Natural killer cell treated with Interleukin-12 subunit alpha and Interleukin-12 subunit beta and Interleukin-15 and Interleukin-18, amount 100 ng/mL, for 72 hours (primary cell): ENCODE measurements at places on chromosomes 12 and 14. TPM values are rescaled to one million over a fixed set of nuclear protein-coding genes. Genes with fewer than 3 reads are reported as not detected.

The PMCH gene
- total RNA-seq = not detected

The EXOC3L4 gene
- total RNA-seq = not detected

The TAS2R31 gene
- total RNA-seq = 11.4 TPM

The RILPL2 gene
- 9.7 TPM for total RNA-seq

The AGAP2 gene
- total RNA-seq = 47.5 TPM

The EMP1 gene
- total RNA-seq = 4.2 TPM

DNA sequence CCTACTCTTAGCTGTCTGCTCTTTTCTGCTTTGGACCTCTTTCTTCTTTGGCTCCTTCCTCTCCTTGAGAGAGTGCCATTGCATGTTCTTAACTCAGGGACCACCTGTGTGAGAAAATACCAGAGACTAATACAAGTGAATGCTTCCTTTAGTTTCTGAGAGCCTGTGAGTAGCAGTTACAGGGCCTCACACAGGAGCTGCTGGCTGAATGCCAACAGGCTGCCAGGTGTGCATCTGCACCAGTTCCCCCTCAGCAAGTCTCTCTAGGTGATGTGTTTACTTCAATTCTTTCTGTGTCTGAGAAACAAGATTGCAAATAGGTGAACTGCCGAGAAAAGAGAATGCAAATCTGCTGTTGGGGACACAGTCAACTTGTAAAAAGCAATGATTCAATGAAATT lies 108.2 kb downstream of the STXBP6 start:
- H3K4me1 ChIP-seq = no peaks in the 10 kb centered on the region
- no peak for DNase-seq
- H3K36me3 ChIP-seq = no peaks in the 10 kb centered on the region
- no peak overlapping the region for H3K4me3 ChIP-seq
- H3K27ac ChIP-seq = no peak overlapping the region

GRCh38 chr14:22737052-22737451 lies 29.4 kb upstream of the OXA1L start:
- H3K27ac ChIP-seq = peak overlapping the region; percentile 71
- no peaks in the 10 kb centered on the region for H3K36me3 ChIP-seq
- no peak overlapping the region for H3K4me3 ChIP-seq

DNA sequence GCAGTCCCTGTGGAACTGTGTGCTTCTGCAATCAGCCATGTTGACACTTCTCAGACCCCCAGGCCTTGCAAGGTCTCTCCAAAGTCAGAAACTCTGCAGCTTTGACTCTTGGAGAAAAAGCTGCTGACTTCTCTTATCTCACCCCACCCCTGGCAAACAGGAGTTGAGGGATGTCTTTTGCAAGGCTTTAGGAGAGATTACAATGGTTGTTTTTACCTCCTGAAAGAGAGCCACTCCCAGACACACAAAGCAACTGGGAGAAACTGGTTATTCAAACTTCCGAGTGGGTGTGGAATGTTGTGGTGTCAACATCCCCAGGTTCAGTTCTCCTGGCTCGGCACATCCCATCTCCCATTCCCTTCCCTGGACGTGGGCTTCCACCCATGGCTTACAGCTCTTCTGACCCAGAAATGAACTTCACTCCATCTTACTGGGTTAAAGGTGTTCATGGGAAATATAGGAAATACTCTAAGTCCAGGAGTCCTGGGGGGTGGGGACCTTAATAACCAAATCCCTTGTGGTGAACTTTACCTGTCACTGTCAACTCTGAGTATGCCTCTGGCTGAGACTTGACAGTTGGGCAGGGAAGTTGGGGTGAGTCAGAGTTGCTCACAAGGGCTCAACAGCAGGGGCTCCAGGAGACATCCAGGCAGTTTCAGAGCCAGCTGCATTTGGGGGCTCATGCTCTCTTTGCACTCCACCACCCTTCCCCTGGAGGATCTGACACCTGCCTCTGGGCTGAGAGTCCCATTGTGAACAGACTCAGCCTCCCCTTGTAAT lies 41.9 kb downstream of the CCDC177 start:
- H3K36me3 ChIP-seq = no peaks in the 10 kb centered on the region
- H3K4me1 ChIP-seq = no peaks in the 10 kb centered on the region
- H3K4me3 ChIP-seq = no peak overlapping the region

GRCh38 chr14:67313153-67313552 lies 46.5 kb downstream of the ATP6V1D start:
- no peak for DNase-seq
- no peaks in the 10 kb centered on the region for H3K4me1 ChIP-seq
- no peak overlapping the region for H3K4me3 ChIP-seq
- no peak overlapping the region for H3K27ac ChIP-seq
- H3K27me3 ChIP-seq = no peaks in the 10 kb centered on the region

DNA sequence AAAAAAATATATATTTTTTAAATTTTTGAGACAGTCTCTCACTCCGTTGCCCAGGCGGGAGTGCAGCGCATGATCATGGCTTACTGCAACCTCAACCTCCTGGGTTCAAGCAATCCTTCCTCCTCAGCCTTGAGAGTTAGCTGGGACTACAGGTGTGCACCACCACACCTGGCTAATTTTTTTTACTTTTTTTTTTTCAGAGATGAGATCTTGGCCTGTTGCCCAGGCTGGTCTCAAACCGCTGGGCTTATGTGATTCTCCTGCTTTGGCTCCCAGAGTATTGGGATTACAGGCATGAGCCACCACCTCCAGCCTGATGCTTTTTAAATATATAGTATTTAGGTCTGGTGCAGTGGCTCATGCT lies 24.5 kb downstream of the MDM2 start:
- peaks cover 30% of the 10 kb centered on the region for H3K36me3 ChIP-seq
- H3K27ac ChIP-seq = no peak overlapping the region
- peaks cover 11% of the 10 kb centered on the region for H3K4me1 ChIP-seq
- no peak overlapping the region for H3K4me3 ChIP-seq
- DNase-seq = no peak

- H3K27me3 ChIP-seq = no peaks in the 10 kb centered on the region
- peak overlapping the region; percentile 95 for H3K27ac ChIP-seq
- peaks cover 47% of the 10 kb centered on the region for H3K4me1 ChIP-seq
These were observed 48.2 kb upstream of the ATP2B1 start for GRCh38 chr12:89756585-89757398.

DNA sequence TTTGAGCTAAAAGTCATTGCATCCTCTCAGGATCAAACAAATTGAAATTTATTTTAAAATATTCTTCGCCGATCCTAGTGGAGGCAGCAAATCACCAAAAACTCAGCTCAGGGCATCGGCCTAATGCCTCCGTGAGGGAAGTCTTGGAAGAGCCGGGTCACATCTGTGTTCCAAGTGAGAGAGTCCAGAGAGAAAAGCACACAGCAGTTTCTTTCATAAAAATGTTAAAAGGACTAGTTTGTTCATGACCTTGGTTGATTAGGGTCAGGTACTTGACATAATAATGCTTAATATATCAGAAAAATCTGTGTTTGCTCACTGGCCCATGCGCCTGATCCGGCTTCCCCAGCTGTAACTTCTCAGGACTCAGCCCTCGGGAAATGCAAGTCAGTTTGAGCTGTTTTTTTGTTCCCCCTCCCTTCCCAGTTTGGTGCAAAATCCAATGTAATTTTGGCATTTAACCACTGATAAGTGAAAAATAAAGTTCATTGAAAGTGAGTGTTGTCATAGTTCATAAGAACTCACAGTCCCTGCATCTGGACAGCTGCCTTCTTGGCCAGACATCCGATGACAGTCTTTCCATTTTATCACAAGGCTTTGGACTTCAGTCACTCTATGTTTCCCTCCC lies 161.7 kb downstream of the CAND1 start:
- no peak overlapping the region for H3K27ac ChIP-seq
- H3K27me3 ChIP-seq = no peaks in the 10 kb centered on the region
- peaks cover 13% of the 10 kb centered on the region for H3K4me1 ChIP-seq
- H3K4me3 ChIP-seq = no peak overlapping the region
- DNase-seq = no peak
- no peaks in the 10 kb centered on the region for H3K36me3 ChIP-seq

- H3K4me1 ChIP-seq = peaks cover 46% of the 10 kb centered on the region
- peak overlapping the region; percentile 92 for H3K27ac ChIP-seq
- no peak for DNase-seq
- H3K36me3 ChIP-seq = peaks cover 19% of the 10 kb centered on the region
- peak overlapping the region; percentile 78 for H3K4me3 ChIP-seq
These were observed 37.5 kb downstream of the RAP1B start for GRCh38 chr12:68648179-68648578.

- H3K4me1 ChIP-seq = peaks cover 2% of the 10 kb centered on the region
- H3K36me3 ChIP-seq = no peaks in the 10 kb centered on the region
- H3K27ac ChIP-seq = peak overlapping the region; percentile 21
- H3K4me3 ChIP-seq = no peak overlapping the region
- peaks cover 4% of the 10 kb centered on the region for H3K27me3 ChIP-seq
These were observed 455.5 kb downstream of the AEBP2 start for GRCh38 chr12:19894803-19895202.

DNA sequence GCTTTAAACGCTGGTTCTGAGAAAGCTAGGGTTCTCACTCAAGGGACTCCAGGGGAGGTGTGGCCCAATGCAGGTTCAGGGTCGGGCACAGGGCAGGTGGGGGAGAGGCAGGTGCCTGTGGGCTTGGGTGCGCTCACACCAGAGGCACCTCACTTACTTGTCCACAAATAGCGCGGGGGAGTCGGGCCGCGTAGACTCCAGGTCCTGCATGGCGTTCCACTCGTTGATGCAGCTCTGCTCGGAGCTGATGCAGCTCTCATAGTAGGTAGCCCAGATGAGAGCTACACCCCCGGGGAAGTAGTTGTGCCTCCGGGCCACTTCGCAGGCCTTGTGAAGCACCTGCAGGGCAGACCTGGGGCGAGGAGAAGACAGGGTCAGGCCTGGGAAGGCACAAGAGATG lies 49.9 kb downstream of the SSH1 start:
- no peak for DNase-seq
- no peak overlapping the region for H3K4me3 ChIP-seq
- H3K4me1 ChIP-seq = peaks cover 5% of the 10 kb centered on the region

GRCh38 chr14:87461704-87462103 lies 531.3 kb downstream of the GALC start:
- no peak overlapping the region for H3K27ac ChIP-seq
- DNase-seq = no peak
- no peaks in the 10 kb centered on the region for H3K36me3 ChIP-seq
- no peaks in the 10 kb centered on the region for H3K27me3 ChIP-seq

DNA sequence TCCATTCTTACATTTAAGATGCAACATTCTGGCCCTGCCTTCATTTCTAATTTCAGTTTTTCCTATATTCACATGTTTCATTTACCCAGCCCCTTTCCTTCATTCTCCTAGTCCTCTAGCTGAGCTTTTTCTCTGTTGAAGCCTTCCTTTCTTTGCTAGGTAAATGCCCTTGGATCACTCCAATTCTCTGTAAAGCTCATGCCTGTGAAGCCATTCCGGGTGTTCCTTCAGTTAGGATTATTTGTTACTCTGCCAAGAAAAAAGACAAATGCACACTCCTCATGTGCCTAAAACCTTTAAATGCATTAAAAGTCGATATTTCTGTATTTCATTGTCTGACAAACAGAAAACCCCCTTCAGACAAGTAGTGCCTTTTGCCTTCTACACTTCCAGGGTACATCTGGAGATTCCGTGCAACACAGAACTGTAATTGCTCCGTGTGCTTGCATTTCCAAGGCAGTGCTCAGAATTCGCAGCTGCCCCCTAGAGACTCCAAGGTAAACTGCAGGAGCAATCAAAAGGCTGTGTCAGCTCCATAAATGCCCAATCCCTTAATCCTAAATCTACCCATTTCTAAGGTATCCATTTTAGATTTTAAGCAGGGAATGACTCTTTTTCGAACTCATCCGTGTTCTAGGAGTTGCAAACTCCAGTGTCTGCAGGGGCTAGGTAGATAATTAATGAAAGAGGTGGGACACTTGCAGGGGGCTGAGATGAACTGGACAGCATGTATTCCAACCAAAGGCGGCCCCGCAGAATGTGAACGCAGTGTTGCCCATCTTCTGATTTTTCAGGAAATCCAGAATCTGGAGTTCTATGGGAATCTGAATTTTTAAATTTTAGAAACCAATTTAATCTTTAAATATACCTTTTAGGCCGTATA lies 320.2 kb downstream of the GRIN2B start:
- no peak overlapping the region for H3K4me3 ChIP-seq
- H3K27ac ChIP-seq = no peak overlapping the region
- peaks cover 44% of the 10 kb centered on the region for H3K27me3 ChIP-seq
- DNase-seq = no peak

DNA sequence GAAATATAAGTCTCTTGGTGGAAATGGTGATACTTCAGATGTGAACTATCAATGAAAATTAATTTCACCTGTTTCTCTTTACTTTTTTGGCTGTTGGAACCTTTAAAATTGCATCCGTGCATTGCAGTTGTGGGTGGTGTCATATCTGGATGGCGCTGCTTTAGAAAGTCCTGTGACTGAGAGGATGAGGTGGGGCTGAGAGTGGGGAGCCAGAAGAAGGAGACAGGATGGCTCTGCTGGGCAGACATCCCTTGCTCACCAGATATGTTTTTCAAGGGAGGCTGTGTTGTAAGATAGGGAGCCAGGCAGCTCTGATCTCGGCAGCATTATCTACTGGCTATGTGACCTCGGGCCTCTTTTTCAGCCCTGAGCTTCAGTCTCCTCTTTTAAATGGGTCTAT lies 12.7 kb downstream of the ASB2 start:
- peak overlapping the region; percentile 84 for H3K4me3 ChIP-seq
- H3K27ac ChIP-seq = peak overlapping the region; percentile 96
- no peak for DNase-seq
- no peaks in the 10 kb centered on the region for H3K27me3 ChIP-seq
- H3K36me3 ChIP-seq = peaks cover 5% of the 10 kb centered on the region

DNA sequence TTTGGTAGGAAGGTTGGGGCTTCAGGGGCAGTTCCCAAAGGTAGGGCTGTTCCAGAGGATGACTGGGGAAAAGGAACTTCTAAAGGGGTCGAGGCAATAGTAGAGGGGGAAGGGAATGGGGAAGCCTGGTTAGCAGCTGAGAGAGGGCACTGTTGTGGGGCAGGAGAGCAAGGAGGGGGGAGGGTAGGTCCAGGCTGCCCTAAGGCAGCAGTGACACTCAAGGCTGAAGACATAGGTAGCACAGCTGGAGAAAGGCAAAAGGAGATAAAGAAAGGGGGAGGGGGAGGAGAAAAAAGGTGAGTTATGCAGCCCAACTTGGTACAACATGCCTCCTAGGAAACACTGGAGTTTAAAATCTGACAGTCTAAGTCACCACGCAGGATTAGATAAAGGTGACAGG lies 3.9 kb downstream of the NACA start:
- no peak for DNase-seq
- no peaks in the 10 kb centered on the region for H3K27me3 ChIP-seq
- H3K4me3 ChIP-seq = peak overlapping the region; percentile 96
- peaks cover 54% of the 10 kb centered on the region for H3K36me3 ChIP-seq
